ENCODE measurements at places on chromosomes 7 and 10.

GRCh38 chr7:127782075-127782474, 130.1 kb downstream of the SND1 start:
- DNase-seq: no peak

- DNase-seq: peak; percentile 18
These were observed 162.5 kb upstream of the LYZL2 start for GRCh38 chr10:30792025-30792424.

DNA sequence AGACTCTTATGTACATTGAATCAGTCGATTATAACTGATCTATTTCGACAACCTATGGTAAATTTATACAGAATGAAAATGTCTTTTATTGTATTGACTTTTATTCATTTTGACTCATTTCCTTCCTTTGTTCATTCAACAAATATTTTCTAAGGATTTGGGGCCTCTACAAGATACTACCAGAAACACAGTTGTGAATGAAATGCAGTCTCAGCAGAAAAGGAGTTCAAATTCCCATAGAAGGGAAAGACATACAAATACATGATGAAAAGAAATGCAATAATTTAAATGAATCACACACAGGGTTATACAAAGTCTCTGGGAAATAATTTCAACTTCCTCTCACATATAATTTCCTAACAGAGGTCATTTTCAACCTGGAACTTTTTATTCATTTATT, 134.0 kb upstream of the SEMA3A start:
- no peak for DNase-seq

GRCh38 chr10:127492607-127493250, 56.4 kb upstream of the NPS start:
- DNase-seq: no peak

DNA sequence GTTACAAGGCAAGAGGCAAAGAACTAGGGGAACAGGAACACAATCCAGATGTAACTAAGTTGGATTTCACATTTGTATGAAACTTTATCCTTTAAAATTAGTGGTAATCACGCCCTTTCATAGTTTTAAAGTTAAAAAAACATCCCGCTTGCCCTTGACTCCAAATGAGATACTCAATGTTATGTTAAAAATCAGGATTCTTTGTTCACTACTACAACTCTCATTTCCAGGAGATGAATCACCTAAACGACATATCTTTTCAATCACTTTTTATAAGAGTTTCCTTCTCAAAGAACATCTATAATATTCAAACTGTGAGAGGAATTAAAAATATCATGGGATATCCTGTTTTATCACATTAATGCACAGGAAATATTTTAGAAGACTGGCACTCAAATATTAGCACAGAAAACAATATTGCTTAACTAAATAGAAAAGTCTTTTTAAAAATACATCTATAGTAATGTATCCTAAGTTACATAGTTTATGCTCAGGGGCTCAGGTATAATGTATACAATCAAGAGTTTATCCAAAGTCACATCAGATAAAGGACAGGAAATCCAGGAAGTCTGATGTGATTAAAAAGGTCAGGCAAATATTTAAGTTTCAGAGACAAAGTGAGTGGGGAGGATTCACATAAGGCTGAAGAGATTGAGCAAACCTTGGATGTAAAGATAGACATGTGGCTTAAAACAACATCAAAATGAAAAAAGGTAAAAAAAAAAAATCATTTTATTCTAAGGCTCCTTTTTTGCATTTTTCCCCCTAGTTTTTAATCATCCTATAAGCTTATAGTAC, 41.9 kb downstream of the CADPS2 start:
- DNase-seq: no peak

GRCh38 chr10:88227342-88228018, 355.6 kb downstream of the RNLS start:
- no peak for DNase-seq

GRCh38 chr10:44036425-44036824, 348.5 kb downstream of the CXCL12 start:
- no peak for DNase-seq

DNA sequence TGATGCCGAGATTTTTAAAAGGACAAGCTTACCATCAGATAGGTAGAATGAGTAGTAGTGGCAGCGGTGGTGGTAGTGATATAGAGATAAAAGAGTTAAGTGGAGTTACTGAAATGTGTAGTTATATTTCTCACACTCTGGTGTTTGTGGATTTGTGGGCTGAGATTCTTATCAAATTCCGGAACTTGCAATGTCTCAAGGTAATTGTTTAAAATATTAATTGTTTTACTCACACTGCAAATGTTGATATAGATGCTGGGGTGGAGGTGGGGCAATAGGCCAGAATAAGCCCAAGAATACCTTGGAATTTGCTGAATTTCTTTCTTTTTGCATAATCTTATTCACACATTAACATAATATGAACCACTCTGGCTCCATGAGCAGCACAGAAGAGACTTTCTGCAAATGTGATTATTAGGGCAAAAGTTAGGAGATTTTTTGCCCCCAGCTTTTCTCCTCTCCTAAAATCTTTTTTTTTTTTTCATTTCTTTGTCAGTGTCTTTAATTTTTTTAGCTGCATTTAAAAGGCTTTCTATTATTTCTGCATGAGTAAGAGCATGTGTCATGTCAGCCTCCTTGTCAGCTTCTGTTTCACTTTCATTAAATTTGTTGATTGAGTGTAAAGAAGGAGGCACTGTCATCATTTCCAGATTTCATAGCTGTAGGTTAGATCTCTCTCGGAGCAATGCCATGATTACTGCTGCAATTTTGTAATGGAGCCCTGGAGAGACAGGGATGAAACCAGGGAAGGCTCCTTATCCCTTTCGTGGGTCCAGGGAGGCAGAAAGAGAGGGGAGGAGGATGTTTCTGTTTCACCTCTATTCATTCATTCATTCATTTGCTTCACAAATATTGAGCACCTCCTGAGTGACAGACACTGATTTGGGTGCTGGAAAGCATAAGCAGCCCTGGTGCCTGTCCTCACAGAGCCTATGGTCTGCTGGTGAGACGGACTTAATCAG, 13.1 kb upstream of the SGMS1 start:
- peak; percentile 64 for DNase-seq

DNA sequence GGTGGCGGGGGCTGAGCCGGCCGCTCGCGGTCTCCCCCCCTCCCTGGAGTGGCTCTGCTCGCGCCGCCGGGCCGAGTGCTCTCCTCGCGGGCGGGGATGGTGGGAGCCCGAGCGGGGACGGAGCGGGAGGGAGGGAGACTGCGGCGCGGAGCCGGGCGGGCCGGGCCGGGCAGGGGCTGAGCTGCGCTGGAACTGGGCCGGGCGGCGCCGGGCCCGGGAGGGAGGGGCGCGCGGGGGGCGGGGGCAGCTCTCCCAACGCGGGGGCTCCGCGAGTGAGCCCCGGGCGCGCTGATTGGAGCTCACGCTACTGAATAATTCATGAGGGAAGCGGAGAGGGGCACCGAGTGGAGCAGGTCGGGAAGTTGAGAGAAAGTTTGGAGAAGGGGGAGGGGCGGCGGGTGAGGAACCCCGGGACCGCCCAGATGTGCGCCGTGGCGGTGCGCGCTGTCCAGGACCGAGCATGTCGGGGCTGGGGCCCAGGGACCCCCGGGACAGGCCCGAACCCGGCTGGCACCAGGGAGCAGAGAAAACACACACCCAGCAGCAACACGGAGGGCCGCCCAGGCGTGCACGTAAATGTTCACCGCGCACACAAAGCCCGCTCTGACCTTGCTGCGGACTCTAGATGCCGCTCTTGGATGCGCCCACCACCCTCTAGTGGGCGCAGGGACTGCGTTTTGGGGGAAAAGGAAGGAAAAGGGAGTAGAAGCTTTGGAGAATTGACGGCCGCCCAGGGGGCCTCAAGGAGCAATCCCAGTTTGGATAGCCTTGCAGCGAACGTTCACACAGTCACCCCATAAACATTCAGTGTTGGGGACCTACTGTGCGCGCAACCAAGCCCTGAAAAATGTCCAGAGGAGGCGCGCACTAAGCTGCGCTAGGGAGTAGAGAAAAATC, at the start of gene EPHB4:
TSS of gene EPHB4 (minus strand) at position 194 of the 897 bp plus-strand sequence. CDS start 493 bp downstream, outside the sequence.
- DNase-seq: no peak

- no peak for DNase-seq
These were observed 185.7 kb upstream of the TMEM72 start for GRCh38 chr10:44725404-44725803.

DNA sequence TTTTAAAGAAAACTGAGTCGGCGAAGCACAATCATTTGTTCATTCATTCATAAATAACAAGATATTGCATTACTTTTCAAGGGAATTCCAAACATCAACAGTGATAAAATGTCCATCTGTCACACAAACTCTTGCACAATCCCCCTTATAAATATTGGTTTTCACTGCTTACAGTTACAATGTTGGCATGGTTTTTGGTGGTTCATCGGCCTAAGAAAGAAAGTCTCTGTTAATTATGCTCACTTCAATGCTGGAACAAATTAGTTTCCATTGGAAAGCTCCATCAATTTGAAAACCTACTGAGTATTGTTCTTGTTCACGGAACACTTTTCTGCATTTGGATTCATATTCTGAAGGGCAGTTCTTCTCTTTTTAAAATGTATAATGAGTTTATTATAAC, 188.5 kb downstream of the JAZF1 start:
- DNase-seq: no peak

DNA sequence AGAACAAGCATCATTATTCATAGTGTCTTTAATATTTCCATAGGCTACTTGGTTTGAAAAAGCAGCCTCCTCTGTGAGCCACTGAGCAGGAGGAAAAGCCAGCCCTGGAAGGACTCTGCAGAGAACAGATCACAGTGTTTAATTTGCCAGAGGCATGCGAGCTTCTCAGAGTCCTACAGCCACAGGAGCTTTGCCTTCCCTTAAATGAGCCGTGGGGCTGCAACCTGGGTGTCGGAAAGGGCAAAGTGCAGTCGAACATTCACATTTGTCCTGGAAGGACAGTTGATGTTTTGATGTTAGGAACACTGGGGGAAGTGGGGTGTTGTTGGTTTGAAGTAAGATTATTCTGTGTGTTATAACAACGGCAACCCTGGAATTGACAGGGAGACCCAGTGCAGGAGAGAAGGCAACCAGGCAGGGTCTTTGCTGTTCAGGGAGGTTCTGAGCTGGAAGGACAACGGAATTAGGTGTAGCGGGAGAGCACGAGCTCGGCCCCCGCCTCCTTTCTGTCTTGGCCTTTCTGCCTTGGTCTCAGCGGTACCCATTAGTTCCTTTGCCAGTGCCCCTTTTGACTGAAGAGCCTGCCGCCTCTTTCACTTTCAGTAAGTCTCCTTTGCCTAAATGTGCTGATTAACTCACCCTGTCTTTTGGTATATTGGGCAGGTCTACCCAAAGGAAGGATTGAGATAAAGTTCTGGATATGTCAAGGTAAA, 192.3 kb upstream of the PITRM1 start:
- no peak for DNase-seq

DNA sequence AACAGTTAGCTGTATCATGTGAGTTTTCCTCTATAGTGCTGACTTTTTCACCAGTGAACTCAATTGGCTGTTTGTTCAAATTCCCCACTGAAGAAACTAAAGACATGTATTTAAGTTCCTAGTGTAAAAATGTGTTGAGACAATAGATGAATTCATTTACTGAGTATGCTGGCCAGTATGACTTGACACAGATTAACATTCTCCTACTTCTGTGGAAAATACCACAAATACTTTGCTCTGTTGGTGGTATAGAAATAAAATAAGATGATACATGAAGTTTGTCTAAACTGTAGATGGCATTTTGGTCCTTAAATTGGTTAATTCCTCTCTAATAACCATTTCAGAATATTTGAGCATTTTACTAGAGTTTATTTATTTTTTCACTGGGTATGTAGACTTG, 227.7 kb upstream of the TEX47 start:
- no peak for DNase-seq

DNA sequence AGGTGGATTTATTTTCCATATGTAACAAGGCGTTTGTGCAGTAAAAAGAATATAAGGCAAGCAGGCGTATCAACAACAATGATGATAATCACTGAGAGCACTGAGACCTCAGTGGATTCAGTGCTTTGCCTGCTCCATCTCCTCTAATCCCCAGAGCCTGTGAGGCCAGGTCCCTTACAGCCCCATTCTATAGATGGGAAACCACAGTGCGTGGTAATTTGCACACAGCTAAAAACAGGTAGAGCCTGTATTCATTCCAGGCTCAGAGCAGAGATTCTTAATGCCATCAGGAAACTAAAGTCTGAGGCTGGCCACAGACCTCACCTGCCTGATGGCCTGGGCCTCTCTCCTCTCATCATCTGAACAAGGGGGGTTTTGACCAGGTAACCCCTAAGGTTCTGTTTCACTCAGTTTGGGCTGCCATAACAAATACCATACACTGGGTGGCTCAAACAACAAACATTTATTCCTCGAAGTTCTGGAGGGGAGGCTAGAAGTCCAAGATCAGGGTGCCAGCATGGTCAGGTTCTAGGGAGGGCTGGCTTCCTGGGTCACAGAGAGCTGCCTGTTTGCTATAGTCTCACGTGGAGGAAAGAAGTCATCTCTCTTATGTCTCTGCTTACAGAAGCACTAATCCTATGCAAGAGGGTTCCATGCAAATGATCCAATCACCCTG, 10.3 kb upstream of the RASSF4 start:
- no peak for DNase-seq

DNA sequence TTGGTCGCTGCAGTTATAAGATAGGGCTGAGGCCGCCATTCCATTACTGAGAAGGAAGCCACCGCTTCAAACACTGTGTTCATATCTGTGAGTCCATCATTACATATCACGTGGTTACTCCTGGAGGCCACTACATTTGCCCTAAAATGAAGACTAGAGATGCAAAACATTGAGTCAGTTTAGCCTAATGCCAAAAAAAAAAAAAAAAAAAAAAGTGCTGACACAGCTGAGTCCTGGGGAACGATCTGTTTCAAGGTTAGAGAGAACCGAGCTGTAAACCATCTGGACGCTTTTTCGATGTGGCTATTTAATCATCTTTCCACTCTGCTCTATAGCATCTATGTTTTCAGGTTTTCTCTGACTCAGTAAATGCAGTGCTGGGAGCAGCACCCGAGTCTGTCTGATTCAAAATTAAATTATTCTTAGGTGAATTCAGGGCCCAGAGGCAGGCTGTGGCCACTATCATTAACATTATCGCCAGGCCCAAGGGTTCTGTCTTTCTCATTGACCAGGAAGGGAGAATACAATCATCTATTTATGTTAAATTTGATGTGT, 449.1 kb downstream of the PAXIP1 start:
- DNase-seq: no peak

DNA sequence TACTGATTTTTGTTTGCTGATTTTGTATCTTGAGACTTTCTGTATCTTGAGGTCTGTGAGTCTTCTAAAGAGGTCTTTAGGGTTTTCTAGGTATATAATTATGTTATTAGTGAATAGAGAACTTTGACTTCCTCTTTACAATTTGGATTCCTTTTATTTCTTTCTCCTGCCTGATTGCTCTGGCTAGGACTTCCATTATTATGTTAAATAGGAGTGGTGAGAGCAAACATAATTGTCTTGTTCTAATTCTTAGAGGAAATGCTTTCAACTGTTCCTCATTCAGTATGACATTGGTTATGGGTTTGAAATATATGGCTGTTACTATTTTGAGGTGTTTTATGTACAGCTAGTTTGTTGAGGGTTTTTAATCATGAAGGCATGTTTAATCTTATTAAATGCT, 308.0 kb upstream of the TEX47 start:
- DNase-seq: no peak

GRCh38 chr7:45873035-45873354, at the start of gene CCDC201:
Gene CCDC201 (minus strand): TSS chr7:45873082. CDS start chr7:45873007, 75 bp downstream.
- DNase-seq: no peak

GRCh38 chr10:49080071-49080470, 35.3 kb downstream of the VSTM4 start:
- no peak for DNase-seq
